Neuronal stem cell (in vitro differentiated cells): ENCODE measurements at places on chromosomes 5 and 9.

DNA sequence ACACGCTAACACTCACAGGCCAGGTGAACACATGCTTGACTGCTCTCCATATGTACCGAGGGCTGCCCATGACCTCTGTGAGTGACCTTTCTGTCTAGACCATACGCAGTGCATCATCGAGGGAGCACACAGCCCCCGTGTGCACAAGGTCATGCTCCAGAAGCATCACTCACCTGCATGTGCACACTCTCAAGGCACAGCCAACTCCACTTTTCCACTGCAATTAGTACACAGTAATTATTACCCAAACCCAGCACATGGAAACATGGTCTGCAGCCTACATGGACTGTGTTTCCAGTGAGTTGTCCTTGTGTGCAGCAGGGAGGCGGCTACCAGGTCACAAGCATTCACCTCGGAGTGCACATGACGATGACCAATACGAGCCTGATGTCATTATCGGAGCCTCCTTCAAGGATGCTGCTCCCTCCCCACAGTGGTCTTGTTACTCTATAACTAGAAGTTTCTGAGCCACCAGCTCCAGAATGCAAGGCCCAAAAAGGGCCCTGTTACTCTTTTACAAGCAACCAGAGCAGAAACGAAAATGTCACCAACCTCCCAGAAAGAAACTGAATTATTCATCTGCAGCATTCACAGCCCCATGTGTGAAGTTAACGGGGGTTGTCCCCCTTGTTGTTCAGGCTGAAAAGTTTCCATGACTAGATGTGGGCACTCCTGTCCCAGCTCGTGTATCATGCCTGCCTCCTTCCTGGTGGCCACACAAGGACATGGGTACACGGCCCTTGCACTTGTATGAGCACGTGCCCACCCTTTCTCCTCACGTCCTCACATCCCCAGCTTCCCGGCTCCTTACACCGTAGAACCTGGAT is 31.2 kb downstream of the SEMA4D start:
- H3K36me3 ChIP-seq: no peaks in the 10 kb centered on the region
- H3K4me3 ChIP-seq: no peak overlapping the region
- H3K4me1 ChIP-seq: peaks cover 8% of the 10 kb centered on the region

- H3K27ac ChIP-seq: no peak overlapping the region
- no peaks in the 10 kb centered on the region for H3K27me3 ChIP-seq
Measured at GRCh38 chr9:32384002-32384363, 460 bp upstream of the ACO1 start.

GRCh38 chr5:109655841-109656240 is 33.9 kb upstream of the MAN2A1 start:
- H3K4me1 ChIP-seq: peaks cover 2% of the 10 kb centered on the region
- H3K27ac ChIP-seq: no peak overlapping the region
- H3K36me3 ChIP-seq: no peaks in the 10 kb centered on the region
- H3K4me3 ChIP-seq: no peak overlapping the region
- no peaks in the 10 kb centered on the region for H3K27me3 ChIP-seq

GRCh38 chr9:98866435-98867102 is 59.1 kb downstream of the GALNT12 start:
- H3K27ac ChIP-seq: no peak overlapping the region
- H3K4me3 ChIP-seq: no peak overlapping the region
- H3K27me3 ChIP-seq: no peaks in the 10 kb centered on the region
- no peaks in the 10 kb centered on the region for H3K4me1 ChIP-seq

- H3K27ac ChIP-seq: no peak overlapping the region
- peaks cover 28% of the 10 kb centered on the region for H3K27me3 ChIP-seq
Measured at GRCh38 chr5:151248651-151249050, 4.3 kb upstream of the GM2A start.

DNA sequence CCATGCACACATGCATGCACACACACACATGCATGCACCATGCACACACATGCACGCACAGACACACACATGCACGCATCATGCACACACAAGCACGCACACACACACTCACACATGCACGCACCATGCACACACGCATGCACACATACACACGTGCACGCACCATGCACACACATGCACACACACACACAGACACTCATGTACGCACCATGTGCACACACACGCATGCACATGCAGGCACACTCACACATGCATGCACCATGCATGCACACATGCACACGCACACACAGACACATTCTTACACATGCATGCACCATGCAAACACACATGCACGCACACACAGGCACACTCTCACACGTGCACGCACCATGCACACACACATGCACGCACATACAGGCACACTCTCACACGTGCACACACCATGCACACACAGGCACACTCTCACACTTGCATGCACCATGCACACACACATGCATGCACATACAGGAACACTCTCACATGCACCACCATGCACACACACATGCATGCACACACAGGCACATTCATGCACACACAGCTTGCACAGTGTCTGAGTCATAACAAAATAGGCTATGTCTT is 117.5 kb downstream of the TENT4A start:
- no peak for DNase-seq
- H3K27me3 ChIP-seq: no peaks in the 10 kb centered on the region
- H3K36me3 ChIP-seq: no peaks in the 10 kb centered on the region
- H3K27ac ChIP-seq: no peak overlapping the region

DNA sequence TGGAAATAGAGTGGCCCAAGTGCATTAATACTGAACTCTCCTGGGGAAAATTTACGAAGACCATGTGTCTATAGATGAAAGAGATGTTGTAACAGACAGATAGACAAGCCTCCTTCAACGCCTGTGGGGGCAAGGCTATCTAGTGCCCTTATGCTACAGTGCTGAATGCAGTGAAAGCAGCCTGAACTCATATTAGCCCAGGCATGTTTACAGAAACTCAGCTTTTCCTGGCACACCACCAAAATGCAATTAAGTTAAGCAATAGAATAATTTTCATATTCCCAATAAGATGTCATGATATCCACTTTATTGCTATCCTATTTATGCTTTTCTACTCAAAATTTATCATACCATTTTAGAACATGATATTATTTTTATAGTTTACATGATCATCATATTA is 277.0 kb downstream of the DIRAS2 start:
- no peak for DNase-seq
- no peak overlapping the region for H3K4me3 ChIP-seq
- H3K4me1 ChIP-seq: no peaks in the 10 kb centered on the region
- no peaks in the 10 kb centered on the region for H3K36me3 ChIP-seq
- H3K27ac ChIP-seq: no peak overlapping the region
- H3K27me3 ChIP-seq: no peaks in the 10 kb centered on the region

GRCh38 chr9:33791117-33791516 is 4.2 kb upstream of the PRSS3 start:
- H3K4me1 ChIP-seq: no peaks in the 10 kb centered on the region
- H3K4me3 ChIP-seq: no peak overlapping the region
- H3K36me3 ChIP-seq: no peaks in the 10 kb centered on the region
- DNase-seq: no peak

GRCh38 chr5:31213705-31214121 is 20.2 kb downstream of the CDH6 start:
- H3K4me3 ChIP-seq: no peak overlapping the region
- no peaks in the 10 kb centered on the region for H3K36me3 ChIP-seq
- no peak for DNase-seq

- H3K36me3 ChIP-seq: peaks cover 3% of the 10 kb centered on the region
- no peak overlapping the region for H3K27ac ChIP-seq
- no peaks in the 10 kb centered on the region for H3K27me3 ChIP-seq
- H3K4me1 ChIP-seq: peaks cover 13% of the 10 kb centered on the region
Measured at GRCh38 chr9:37215381-37215780, 95.0 kb downstream of the ZCCHC7 start.

- no peak for DNase-seq
- H3K4me1 ChIP-seq: peaks cover 13% of the 10 kb centered on the region
- H3K27me3 ChIP-seq: no peaks in the 10 kb centered on the region
- no peak overlapping the region for H3K4me3 ChIP-seq
Measured at GRCh38 chr5:172666251-172666650, 25.2 kb downstream of the NEURL1B start.

DNA sequence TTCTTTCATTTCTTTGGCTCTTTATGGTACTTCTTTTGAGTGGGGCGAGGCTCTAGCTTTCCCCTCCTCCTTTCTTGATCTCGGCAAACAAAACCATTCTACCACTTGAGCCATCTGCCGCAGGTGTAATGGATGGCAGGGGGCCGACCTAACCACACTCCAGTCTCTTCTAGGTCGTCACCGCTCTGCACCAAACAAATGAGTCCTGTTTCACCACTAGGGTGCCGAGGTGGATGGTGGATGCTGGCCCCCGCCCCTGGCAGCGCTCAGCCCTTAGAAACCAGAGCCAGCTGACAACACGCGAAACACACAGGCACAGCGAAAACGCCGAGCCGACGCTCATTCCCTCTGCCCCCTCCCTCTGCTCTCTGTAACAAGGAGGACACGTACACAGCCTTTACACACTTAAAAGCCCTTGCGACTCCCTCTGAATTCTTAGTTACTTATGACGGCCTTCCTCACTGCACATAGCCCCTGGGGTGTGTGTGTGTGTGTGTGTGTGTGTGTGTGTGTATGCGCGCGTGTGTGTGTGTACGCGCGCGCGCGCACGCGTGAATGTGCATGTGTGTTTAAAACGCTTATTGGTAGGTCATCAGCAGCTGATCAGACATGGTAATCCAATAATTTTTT is 199.4 kb downstream of the MEF2C start:
- H3K4me3 ChIP-seq: no peak overlapping the region
- peaks cover 5% of the 10 kb centered on the region for H3K4me1 ChIP-seq
- no peak for DNase-seq

- no peaks in the 10 kb centered on the region for H3K27me3 ChIP-seq
- peaks cover 9% of the 10 kb centered on the region for H3K4me1 ChIP-seq
- H3K36me3 ChIP-seq: no peaks in the 10 kb centered on the region
- DNase-seq: no peak
Measured at GRCh38 chr9:16458696-16459420, 411.6 kb downstream of the BNC2 start.

DNA sequence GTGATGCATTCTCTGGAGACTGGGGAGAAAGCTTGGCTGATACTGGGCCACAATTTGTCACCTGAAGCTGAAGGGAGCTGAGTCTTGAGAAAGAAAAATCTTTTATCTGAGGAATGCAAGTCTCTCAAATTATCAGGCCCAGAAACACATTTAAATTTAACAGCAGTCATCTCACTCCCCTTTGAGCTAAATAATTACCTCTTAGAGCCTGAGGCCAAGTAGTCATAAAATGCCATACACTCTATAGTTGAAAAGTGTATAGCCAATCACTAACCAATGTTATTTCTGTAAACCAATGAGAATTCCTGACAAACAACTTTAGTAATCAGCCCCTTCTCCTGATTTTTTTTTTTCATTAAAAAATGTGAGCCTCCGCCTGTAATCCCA is 32.7 kb upstream of the DAPK1 start:
- H3K36me3 ChIP-seq: no peaks in the 10 kb centered on the region
- no peak for DNase-seq
- H3K27ac ChIP-seq: no peak overlapping the region
- no peaks in the 10 kb centered on the region for H3K27me3 ChIP-seq

DNA sequence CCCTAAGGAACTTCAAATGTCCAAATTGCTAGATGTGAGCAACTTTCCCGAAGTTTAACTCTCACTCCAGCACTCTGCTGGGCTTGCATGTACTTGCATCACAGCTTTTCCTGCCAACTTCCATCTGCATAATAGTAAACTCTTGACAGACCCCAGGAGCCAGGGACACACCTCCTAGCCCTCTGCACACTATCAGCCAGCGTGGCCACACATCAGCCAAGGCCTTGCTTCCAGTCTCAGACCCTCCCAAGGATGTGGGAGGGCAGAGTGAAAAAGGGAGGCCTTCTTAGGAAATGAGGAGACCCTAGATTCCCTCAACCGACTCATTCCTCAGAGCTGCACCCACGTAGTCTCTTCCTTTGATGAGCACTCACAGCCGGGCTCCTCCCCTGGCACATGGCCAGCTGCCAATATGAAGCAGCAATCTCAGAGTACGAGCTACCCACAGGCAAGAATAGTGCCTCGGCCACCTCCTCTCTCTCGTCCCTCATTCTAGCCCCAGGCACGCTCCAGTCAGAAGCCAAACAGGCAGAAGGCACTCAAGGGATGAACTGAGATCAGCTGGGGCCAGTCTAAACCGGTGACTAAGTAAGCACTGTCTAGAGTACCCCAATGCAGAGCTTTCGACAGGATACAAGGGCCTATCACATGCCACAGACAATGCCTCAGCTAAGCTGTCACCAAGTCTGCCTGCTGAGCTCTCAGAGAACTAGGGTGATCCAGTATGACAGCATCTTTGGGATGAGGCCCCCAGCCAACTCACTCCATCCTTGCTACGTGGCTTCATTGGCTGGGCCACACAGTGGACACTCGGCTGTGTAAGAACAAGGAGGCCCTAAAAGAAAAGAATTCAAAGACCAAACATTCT is 2.3 kb downstream of the P4HA2 start:
- H3K4me3 ChIP-seq: no peak overlapping the region
- H3K4me1 ChIP-seq: peaks cover 4% of the 10 kb centered on the region
- peaks cover 25% of the 10 kb centered on the region for H3K27me3 ChIP-seq
- DNase-seq: no peak

DNA sequence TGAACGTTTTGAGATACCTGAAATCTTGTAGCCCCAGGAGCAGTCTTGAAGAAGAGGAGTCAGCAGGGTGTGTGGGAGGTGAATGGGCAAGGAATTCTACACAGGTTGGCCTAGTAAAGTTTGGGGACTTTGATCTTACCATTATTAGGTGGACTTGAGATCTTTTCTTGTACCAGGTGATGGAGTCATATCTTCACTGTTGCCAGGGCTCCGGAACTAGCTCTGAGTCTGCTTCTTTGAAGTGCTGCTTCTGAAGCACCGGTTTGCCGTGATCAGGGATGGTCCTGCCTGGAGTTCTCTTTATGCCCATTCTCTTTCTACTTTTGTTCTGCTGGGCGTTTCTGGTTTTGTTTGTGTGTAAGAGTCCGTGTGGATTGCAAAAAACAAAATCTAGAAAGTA is 27.4 kb downstream of the RCL1 start:
- no peaks in the 10 kb centered on the region for H3K36me3 ChIP-seq
- no peaks in the 10 kb centered on the region for H3K27me3 ChIP-seq
- no peaks in the 10 kb centered on the region for H3K4me1 ChIP-seq
- no peak overlapping the region for H3K27ac ChIP-seq
- H3K4me3 ChIP-seq: no peak overlapping the region

DNA sequence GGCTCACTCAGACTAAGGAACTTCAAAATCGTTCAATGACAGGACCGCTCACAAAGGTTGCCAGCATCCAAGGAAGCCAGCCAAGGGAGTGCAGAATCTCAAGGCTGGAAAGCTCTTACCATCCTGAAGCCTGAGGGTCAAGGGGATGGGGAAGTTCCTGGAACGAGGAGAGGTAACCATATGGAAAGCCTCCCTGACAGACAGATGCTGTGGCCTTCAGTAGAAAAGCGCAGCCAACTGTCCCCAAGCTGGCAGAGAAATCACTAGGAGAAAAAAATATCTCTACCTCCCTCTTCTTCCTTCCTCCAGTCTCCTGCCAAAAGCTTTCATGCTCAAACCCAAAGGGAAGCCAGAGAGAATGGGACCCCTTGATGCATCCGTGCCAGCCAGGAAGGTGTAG is 90.5 kb upstream of the RANBP3L start:
- no peaks in the 10 kb centered on the region for H3K4me1 ChIP-seq
- H3K36me3 ChIP-seq: no peaks in the 10 kb centered on the region
- no peak overlapping the region for H3K27ac ChIP-seq
- H3K4me3 ChIP-seq: no peak overlapping the region

- no peak for DNase-seq
- peaks cover 4% of the 10 kb centered on the region for H3K4me1 ChIP-seq
Measured at GRCh38 chr5:151081431-151082281, 822 bp upstream of the TNIP1 start.
